CD4-positive, alpha-beta T cell treated with Interleukin-17A for 4 hours (primary cell): ENCODE measurements at places on chromosomes 7 and 10.

DNA sequence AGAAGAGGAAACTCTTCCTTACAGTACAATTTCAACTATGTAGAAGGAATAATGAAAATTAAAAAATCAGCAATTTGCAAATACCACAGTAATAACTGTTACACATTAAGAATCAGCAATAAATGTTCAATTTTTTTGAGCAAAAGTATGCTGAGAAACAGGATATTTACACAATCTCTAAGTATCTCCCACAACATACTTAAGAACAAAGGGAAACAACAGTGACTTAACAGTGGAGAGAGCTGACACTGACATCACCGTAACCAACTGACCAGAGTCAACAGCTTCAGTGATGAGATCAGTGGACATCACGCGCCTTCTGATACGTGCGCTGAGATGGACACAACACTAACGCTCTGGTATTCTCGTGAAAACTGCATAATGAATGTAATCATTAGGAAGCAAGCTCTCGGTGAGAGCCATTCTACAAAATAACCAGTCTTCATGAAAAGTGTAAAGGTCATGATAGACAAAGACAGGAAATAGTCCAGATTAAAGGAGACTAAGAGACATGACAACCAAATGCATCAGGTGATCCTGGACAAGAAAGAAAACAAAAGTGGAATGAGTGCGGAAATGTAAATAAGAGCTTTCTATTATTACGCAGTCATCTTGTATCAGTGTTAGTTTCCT is 82.6 kb downstream of the PIP4K2A start:
- DNase-seq: no peak

- DNase-seq: no peak
Observed at GRCh38 chr7:115734641-115735040, 295.9 kb downstream of the TFEC start.

GRCh38 chr7:36015733-36016132 is 137.3 kb upstream of the EEPD1 start:
- no peak for DNase-seq

DNA sequence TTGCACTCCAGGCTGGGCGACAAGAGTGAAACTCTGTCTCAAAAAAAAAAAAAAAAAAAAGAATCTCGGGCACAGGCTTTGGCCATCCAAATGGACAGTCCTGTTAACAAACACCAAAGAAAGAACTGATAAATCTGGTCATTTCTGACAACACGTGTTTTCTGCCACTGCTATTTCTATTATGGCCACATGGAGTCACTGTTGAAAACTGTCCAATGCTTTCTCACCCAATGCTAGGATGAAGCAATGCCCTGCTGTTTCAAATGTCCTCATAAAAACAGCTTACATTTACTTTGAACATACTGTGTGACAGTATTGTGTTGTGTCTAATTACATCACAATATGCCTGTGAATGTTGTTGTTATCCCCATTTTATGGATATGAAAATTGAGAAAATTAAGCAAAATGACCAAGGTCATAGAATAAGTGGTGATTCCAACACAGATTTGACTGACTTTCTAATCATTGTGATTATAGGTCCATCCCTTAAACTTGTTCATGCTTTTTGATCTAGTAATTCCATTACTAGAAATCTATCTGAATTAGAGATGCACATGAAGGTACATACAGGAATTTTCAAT is 19.9 kb upstream of the MAP3K8 start:
- peak; percentile 35 for DNase-seq

- peak; percentile 36 for DNase-seq
Observed at GRCh38 chr10:102504179-102504975, 605 bp downstream of the SUFU start.

GRCh38 chr7:1946025-1946772 is 276.1 kb downstream of the ELFN1 start:
- no peak for DNase-seq

- no peak for DNase-seq
Observed at GRCh38 chr7:158944195-158944594, 87.8 kb downstream of the DYNC2I1 start.

DNA sequence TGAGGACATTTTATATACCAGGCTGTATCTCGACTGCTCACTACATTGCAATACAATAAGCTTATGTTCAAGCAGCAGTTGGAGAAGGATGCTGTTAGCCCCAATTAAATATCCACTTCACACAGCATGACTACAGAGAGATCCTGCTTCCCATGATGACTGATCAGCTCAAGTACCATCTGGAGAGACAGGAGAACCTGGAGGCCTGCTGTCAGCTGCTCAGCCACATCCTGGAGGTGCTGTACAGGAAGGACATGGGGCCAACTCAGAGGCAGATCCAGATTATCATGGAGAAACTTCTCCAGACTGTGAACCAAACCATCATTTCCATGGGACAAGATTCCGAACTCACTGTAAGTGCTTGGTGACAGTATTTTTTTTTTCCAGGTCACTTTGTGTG is 22.5 kb downstream of the RNF133 start:
- no peak for DNase-seq

DNA sequence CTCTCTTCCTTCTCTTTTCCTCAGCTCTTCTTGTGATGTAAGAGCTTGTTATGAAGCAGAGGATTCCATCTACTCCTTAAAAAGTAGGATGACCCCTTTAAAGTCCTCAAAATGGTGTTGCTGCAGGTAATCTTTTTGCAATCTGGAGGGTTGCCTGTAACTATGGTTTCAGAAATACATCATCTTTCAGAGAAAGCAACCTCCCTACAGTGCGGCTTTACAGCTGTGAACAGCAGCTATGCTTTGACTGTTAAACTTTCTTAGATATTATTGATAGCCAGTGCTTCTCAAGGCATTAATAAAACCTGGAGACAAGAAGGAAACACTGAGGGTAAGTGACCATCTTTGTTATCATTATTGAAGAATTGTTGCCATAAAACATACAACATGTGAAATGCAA is 86.6 kb upstream of the MDFIC start:
- DNase-seq: no peak

GRCh38 chr10:79274279-79275104 is 72.8 kb upstream of the PPIF start:
- DNase-seq: no peak

- no peak for DNase-seq
Observed at GRCh38 chr7:106216923-106217542, 67.8 kb downstream of the NAMPT start.

DNA sequence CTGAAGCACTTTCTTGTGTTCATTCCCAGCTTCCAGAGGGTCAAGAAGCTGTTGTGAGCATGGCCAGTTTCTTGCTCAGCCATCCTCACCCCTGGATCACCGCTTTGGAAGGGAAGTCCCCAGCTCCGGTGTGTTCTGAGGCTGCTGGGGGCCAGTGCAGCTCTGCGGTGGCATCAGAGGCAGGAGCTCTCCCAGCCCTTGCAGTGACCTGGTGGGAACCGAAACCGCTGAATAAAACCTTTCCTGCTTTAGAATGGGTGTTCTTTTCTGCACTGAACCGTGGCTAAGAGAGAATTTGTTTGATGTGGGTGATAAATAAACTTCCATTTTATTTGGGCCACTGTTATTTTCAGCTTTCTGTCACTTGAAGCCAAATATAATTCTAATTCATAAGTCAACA is 450.9 kb upstream of the VSTM2A start:
- no peak for DNase-seq

DNA sequence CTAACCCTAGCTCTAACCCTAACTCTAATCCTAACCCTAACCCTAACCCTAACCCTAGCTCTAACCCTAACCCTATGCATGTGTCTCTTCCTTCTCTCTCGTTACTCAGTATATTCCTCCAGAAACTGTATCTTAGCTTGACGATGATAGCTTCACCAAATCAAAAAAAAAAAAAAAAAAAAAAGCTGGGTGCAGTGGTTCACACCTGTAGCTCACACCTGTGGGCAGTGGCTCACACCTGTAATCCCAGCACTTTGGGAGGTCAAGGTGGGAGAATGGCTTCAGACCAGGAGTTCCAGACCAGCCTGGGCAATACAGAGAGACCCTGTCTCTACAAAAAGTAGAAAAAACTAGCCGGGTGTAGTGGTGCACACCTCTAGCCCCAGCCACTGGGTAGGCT is 414.0 kb downstream of the GATA3 start:
- DNase-seq: no peak

DNA sequence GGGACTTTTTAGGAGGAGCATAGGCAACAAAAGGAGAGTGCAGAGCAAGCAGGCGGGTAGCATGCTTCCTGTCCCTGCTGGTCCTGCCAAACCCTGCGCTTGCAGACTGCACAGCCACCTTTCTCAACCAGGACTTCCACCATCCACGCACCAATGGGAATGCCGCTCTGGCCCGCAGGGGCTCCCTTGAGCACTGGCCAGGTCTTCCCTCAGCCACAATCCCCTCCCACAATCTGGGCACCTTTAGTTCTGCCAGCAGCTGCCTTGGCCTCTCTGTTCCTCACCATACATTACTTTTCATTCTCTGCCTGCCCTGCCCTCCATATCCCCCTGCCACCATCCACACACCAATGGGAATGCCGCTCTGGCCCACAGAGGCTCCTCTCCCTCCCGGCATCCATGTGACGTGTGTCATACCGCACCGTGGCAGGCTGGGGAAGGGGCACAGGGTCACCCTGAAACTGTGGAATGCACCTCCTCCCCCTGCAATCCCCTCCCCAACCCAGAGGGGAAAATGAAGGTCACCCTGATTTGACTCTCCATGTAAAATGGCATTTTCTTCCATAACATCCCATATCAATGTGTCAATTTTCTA is 97.3 kb upstream of the MACROH2A2 start:
- no peak for DNase-seq

- no peak for DNase-seq
Observed at GRCh38 chr10:2026936-2027335, 289.6 kb upstream of the ADARB2 start.

GRCh38 chr10:50623663-50624412 is at the start of gene SGMS1:
TSS of gene SGMS1 (minus strand) at chr10:50623956. CDS start at chr10:50344114, 279,842 bp downstream.
- DNase-seq: peak; percentile 84

GRCh38 chr7:100257017-100257416 is 37.3 kb downstream of the PVRIG start:
- DNase-seq: no peak

DNA sequence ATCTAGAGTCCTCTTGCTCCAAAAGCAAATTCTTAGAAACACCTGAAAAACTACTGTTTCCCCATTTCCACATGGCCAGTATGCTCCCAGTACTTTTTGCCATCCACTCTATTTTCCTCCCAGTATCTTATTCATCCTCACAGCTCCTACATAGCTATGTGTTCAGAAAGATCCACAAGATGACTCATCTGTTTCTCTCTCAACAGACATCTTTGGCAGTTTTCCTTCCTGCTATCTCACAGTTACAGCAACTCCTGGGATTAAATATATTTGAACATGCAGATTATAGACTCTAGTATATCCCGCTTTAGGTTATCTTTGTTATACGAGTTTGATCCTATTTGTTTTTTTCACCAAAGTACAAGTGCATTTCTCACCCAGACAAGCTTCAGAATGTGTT is 675.6 kb upstream of the POT1 start:
- DNase-seq: no peak

DNA sequence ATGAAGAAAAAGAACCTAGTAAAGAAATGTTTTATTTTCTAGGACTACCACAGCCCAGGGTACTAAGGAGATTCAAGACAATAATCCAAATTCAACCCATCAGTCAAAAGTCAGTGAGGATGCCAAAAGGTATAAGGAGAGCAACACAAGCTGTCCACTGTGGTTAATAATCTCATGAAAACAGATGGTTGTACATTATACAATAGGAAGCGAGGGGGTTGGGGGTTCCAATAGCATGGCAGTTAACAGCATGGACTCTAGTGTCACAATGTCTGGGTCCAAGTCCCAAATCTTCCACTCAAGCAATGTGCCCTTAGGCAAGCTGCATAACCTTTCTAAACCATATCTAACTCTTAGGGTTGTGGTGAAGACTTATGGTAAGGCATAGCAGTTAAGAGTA is 35.1 kb downstream of the BRAF start:
- no peak for DNase-seq

DNA sequence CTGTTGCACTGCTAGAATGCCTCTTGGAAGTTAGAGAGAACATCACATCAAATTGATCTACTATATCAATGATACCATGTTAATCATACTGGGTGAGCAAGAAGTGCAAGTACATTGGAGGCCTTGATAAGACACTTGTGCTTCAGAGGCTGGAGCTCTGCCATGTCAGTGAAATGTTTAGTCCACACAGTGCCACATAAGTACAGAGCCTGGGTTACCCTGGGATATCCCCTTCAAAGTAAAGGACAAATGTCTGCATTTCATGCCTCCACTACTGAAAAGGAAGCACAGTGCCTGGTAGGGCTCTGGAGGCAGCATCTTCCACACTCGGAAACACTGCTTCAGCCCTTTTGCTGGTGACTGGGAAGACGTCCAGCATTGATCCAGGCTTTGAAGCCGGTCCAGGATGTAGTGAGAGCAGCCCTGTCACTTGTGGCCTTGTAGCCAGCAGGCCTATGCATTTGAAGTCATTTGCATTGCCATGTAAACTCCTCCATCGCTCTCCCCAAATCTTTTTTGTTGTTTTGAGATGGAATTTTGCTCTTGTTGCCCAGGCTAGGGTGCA is 15.7 kb upstream of the STN1 start:
- no peak for DNase-seq

- DNase-seq: no peak
Observed at GRCh38 chr7:118259115-118259514, 34.6 kb downstream of the ANKRD7 start.

GRCh38 chr7:6172910-6173295 is 99.5 kb downstream of the CYTH3 start:
- no peak for DNase-seq

- DNase-seq: peak; percentile 31
Observed at GRCh38 chr10:79022565-79023230, 46.1 kb upstream of the ZMIZ1 start.

DNA sequence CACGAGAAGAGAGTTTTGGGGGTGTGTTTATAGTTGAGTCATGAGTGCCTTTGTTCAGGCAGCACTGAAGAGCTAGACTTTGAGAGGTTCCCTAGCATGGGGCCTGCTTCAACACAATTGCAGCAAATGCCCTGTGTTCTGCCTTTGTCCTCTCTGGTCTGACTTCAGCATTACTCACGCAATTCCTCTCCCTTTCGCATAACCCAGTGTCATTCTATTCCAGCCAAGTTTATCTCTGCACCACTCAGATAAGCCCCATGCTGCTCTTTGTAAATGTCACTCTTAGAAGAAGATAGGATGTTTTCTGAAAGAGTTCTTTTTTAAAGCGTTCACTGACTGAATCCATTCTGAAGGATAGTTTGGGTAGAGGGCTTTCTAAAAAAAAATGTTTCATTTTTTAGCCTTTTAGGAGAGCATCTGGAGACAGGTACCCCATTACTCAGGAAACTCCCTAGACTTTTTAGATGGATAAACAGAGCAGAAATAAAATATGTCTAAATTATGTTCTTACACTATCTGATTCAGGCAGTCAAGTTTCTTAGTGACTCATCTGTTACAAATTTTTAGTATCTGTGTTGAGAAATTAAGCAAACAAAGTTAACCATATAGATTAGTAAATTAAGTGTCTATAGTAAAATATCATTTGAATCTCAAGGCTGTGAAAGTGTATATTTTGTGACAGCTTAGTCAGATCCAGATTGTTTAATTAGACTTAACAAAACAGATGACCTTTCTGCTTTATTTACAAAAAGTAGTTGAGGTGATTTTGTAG is 318.5 kb downstream of the GPR158 start:
- DNase-seq: no peak

- no peak for DNase-seq
Observed at GRCh38 chr7:130398526-130399090, 18.3 kb downstream of the CPA1 start.
